ENCODE measurements at places on chromosomes 1 and 21. TPM values are rescaled to one million over a fixed set of nuclear protein-coding genes. Genes with fewer than 3 reads are reported as not detected.

DNA sequence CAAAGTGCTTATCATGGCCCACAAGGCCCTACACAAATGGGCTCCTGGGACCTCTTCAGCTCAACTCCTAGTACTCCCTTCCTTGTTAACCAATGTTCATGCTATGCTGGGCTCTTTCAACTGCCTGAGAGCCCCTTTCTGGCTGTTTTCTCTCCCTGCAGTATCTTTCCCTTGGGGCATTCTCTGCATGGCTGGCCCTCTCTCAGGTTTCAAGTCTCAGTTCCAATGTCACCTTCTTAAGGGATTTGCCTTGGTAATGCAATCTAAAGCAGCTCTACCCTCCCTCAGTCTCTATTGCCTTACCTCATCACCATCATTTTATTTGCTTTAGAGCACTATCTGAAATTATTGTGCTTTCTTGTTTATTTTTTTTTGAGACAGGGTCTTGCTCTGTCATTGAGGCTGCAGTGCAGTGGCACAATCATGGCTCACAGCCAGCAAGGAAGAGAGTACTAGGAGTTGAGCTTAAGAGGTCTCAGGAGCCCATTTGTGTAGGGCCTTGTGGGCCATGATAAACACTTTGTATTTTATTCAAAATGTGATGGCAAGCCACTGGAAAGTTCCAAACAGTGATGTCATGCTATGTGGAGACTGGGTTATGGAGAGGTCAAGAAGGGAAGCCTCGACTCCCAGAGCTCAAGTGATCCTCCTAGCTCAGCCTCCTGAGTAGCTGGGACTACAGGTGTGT lies 63.4 kb upstream of the SRSF10 start:
- no peak for DNase-seq

DNA sequence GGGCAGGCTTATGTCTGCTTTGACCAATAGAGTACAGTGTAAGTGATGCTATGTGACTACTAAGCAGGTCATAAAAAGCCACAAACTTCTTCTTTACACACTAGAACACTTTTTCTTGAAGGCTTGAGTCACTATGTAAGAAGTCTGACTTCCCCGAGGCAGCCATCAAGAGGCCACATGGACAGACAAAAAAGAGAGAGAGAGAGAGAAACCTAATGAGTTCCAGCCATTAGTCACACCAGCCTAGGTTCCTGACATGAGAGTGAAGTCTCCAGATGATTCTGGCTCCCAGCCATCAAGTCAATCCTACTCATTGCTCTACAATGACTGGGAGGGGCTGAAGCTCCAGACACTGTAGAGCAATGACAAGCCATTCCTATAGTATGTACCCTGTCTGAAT lies 101.4 kb downstream of the LHX9 start:
- DNase-seq = no peak

FCMR gene
- 1.1 TPM for total RNA-seq

OR2L2 gene
- total RNA-seq = not detected

GRCh38 chr21:28771790-28772501 lies 220.7 kb downstream of the LTN1 start:
- DNase-seq = no peak

- no peak for DNase-seq
Observed at GRCh38 chr1:76868154-76868882, 1.0 kb downstream of the ST6GALNAC5 start.

GRCh38 chr1:18010408-18010807 lies 97.2 kb upstream of the IGSF21 start:
- no peak for DNase-seq

- no peak for DNase-seq
Observed at GRCh38 chr21:46421756-46422555, 36.7 kb upstream of the DIP2A start.

SPRR3 gene
- total RNA-seq = not detected

DNA sequence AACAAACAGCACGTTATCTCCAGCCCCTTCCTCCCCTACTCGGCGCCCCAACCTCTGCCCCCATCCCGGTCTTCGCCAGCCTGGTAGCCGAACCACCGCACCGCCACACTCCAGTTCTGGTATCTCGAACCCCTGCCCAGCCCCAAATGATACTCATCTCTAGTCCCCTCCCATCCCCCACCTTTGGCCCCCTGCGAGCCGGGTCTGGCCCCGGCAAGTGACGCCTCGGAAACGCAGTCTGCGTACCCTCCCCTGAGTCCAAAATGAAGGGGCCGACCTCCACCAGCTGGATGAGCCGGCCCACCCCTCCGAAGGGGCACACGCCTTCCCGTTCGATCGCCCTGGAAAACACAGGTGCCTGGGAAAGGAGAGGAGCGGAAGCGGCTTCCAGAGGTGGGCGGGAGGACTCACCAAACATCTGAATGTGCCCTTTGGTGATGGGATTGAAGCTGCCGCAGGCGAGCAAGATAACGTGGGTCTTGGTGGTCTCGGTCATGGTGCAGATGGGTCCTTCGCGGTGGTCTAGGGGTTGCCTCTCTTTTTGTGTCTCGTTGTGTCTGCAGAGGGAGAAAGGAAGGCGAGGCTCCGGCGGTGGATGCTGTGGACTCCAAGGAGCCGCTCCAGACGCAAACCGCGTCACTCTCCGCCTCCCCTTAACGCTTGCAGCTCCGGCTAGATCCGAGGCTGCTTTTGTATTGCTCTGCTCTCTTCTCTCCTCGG lies at the start of gene NMNAT2:
NMNAT2 (minus strand) TSS at position 609 of the 720 bp plus-strand sequence; CDS start at position 496, 113 bp downstream.
- no peak for DNase-seq

CFAP74 gene
- total RNA-seq = not detected

DNA sequence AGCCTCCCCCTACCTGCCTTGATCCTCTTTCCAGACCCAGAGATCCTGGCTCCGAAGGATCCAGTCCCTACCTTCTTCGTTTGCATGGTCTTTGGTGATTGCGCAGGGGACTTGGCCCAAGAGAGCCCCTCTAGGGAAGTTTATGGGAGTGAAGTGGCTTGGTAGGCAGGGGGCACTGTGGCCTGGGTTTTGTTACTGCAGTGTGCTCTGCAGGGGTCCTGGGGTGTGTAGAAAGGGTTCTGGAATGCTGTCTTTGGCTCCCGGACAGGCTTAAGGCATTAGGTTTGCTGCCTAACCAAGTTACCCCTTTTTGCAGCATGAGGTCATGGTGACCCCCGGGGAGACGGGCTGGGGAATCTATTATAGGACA lies 3.8 kb downstream of the ATP8B2 start:
- no peak for DNase-seq

GRCh38 chr1:212669102-212669501 lies 30.5 kb downstream of the BATF3 start:
- DNase-seq = no peak

HMGB4 gene
- not detected for total RNA-seq

DNA sequence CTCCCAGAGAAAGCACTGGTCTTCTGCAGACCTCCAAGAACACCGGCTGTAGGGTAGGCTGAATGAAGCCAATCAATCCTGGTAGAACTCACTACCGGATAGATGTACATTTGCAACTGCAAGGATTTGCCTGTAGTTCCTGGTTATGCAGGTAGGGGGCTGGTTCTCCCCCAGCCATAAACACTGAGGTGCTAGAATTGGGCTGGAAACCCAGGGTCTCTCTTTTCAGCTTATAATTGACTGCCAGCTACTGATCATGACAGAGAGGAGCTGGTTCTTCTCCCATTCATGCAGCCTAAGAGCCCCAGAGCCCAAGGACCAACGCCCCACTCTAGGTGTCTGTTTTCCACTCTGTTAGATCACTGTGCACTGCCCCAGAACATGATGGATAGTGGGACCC lies 21.5 kb upstream of the MTARC2 start:
- DNase-seq = no peak

HSPG2 gene
- total RNA-seq = 3,652 TPM

DNA sequence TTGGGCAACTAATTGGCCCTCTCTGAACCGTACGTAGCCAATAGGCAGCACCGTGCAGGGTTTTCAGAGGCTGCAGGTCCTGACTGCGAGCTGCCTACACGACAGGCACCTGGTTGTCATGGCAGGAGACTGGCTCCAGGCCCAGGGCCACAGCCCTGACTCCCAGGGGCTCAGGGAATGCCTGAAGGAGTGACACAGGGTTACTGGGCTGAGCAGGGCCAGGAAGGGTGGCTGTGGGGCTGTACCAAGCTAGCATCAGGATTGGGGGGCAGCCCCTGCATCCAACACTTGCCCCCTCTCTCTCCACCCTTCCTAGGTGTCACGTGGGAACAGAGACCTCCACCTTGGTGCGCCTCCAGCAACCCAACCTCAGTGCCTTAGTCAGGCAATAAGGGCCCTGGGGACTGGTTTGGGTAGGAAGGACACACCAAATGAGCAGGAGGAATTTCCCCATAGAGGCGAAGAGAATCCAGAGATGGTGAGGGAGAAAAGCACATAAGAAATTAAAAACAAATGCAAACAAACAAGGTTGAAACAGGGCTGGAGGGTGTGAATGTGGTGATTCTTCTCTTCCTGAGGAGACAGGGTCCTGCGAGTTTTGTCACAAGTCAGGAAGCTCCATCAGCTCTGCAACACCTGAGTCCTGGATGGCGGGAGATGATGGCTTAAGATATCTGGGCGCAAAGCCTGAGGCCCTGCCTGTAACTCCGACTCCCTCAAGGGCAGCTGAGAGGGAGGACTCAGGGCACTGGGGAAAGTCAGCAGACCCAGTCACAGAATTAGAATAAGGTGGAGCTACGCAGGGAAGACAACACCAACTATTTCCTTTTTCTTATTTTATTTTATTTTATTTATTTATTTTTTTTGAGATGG lies 19.7 kb upstream of the RNU1-4 start:
- no peak for DNase-seq

- DNase-seq = no peak
Observed at GRCh38 chr1:66088787-66089186, 296.1 kb downstream of the PDE4B start.

- DNase-seq = no peak
Observed at GRCh38 chr1:227733309-227733705, 1.8 kb downstream of the JMJD4 start.

GRCh38 chr1:224106568-224107281 lies 7.2 kb upstream of the FBXO28 start:
- DNase-seq = no peak

GRCh38 chr1:53292690-53293089 lies 35.2 kb downstream of the LRP8 start:
- DNase-seq = no peak

GRCh38 chr1:15022048-15022447 lies 131.5 kb upstream of the TMEM51 start:
- no peak for DNase-seq

NBPF3 gene
- total RNA-seq = 10.0 TPM

ADAMTS4 gene
- 23.8 TPM for total RNA-seq

GRIK3 gene
- total RNA-seq = not detected

- DNase-seq = no peak
Observed at GRCh38 chr1:41670217-41670957, 185.9 kb upstream of the EDN2 start.

GRCh38 chr1:244205171-244205570 lies 154.1 kb downstream of the ZBTB18 start:
- no peak for DNase-seq

- no peak for DNase-seq
Observed at GRCh38 chr1:73673971-73674370, 524.0 kb downstream of the LRRIQ3 start.

GRCh38 chr1:218426343-218426657 lies 81.2 kb downstream of the TGFB2 start:
- no peak for DNase-seq

GRCh38 chr1:50109647-50110075 lies 941 bp downstream of the ELAVL4 start:
- DNase-seq = no peak

GRCh38 chr1:80248886-80249285 lies 1242.4 kb upstream of the ADGRL4 start:
- DNase-seq = no peak

DNA sequence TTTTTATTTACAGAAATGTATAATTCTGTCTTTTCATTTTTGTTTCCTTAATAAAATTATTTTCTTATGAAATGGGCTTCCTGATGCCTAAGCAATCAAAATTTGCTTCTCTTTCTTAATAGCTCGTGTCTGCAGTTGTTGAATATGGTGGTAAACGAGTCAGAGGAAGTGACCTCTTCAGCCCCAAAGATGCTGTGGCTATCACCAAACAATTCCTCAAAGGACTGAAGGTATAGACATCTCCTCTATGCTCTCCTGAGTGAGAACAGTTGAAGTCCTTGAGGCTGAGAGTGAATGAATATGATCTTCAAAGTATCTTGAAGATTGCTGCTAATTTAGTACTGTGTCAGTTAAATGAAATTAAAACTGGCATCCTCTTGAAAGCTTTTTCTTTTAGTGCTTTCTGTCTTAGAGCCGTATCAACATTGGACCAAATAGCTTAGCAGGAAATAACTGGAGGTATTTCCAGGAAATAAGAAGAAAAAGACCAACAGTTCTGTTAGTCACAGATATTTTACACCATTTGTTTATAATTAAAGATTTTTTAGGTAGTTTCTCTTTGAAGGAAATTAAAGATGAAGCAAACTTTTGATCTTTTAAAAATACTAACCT lies 24.7 kb downstream of the VPS45 start:
- DNase-seq = no peak

DNA sequence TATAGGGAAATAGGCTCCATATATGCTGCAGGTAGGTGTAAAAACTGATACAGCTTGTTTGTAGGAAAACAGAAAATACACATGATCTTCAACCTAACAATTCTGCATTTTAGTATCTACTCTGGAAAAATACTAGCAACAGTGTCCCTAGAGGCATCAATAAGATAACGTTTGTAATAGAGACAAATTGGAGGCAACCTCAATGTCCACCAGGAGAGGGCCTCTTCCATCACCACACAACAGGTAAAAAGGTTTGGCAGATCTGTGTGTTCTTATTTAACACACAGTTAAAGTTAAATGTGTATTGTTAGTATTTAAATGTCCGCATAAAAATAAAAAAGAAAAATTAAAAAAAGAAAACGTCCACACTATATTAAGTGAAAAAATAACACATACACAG lies 5.4 kb downstream of the EIF2D start:
- no peak for DNase-seq

GRCh38 chr1:214440219-214440965 lies 111.0 kb downstream of the PTPN14 start:
- DNase-seq = no peak

- DNase-seq = no peak
Observed at GRCh38 chr1:109807822-109808680, 44.3 kb upstream of the EPS8L3 start.

ZBED6 gene
- total RNA-seq = 22.3 TPM

GRCh38 chr1:178768423-178768822 lies 43.4 kb downstream of the RALGPS2 start:
- no peak for DNase-seq

DNA sequence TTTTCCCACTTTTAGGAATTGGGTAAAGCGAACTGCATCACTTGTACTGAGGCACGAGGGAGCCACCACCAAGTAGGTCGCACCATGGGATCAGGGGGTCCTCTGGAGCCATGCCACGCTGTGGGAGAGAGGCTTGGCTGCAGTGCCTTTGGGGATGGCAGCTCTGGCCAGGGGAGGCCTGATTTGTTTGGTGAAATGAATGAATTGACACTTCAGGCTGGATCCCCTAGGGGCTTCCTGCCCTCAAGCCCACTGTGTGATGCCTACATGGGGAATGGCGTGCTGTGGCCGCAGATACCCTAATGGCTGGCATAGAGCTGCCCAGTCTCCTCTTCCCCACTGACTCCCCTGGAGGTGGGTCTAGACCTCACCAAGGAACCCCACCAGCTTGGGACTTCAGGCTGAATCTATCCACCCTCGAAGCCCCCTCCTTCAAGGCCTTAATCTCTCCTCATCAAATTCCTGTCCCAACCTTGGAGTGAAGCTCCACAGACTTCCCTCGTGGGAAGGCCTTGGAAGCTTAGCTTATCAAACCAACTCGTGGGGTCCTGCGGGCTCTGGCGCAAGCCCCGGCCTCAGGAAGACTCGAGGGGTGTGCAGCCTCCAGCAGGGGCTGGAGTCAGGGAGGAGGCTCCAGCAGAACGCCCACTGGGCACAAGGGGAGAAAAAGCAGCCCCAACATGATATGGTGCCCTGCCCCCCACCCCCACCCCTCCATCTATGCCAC lies 64.6 kb downstream of the VWA5B1 start:
- DNase-seq = no peak

- no peak for DNase-seq
Observed at GRCh38 chr1:209222826-209223225, 360.7 kb upstream of the CAMK1G start.

Data from glomerular endothelial cell (primary cell).